Dorsolateral prefrontal cortex (tissue), 122 donors: ENCODE measurements at places on chromosomes 16 and 17. TPM values are rescaled to one million over a fixed set of nuclear protein-coding genes. Genes with fewer than 3 reads are reported as not detected.

DNA sequence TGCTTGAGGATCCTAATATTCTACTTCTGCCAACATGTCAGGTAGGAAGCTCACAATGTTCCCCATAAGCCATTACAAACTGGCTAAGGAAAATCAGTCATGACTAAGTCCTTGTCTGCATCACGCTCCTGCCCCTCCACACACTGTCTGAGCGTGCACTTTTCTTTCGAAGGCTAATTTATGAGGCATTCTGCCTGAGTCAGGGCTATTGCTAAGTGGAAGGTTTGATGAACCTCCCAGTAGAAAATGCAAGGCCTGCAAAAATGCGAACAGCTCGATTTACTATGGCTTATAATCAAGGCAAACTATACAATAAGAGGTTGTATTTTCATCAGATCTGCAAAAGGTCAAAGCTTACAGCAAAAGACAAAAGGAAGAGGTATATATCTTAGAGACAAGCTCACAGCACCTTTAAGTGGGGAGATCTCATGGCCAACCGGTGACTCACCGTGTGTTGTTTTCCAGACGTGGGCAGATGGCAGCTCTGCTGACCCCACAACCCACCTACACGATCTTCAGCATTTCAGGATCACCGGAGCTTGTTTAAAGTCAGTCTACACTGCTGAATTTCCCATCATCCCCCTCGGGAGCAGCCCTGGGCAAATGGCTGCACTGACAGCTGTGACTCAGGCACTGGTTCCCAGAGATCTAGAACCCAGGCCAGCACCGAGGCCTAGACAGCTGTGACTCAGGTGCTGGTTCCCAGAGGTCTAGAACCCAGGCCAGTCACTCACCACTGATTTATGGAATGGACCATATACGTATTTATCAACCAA lies 26.1 kb downstream of the MEAK7 start:
- DNase-seq: no peak

DNA sequence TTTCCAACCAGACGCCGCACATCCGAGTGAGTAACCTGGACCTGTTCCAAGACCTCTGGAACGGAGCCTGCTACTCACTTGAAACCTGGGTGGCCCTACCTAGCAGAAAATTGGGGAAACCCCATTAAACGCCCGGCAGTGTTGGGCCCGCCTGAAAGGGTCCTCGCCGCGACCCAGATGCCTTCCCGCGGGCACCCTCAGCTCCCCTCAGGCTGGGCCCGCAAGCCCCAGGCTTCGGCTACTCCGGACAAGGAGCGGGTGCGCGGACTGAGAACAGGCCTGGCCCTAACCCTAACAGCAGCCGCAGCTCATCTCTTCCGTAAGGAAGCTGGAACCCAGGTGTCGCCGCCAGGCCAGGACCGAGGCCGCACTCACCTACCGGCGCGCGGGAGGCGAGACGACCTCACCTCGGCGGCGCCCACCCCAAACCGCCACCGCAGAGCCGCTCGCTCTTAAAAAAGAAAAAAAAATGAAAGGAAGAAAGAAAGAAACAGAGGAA lies 344 bp downstream of the PSME3IP1 start:
- DNase-seq: peak; percentile 57

GRCh38 chr17:79747508-79748294 lies 17.0 kb downstream of the ENPP7 start:
- no peak for DNase-seq

DNA sequence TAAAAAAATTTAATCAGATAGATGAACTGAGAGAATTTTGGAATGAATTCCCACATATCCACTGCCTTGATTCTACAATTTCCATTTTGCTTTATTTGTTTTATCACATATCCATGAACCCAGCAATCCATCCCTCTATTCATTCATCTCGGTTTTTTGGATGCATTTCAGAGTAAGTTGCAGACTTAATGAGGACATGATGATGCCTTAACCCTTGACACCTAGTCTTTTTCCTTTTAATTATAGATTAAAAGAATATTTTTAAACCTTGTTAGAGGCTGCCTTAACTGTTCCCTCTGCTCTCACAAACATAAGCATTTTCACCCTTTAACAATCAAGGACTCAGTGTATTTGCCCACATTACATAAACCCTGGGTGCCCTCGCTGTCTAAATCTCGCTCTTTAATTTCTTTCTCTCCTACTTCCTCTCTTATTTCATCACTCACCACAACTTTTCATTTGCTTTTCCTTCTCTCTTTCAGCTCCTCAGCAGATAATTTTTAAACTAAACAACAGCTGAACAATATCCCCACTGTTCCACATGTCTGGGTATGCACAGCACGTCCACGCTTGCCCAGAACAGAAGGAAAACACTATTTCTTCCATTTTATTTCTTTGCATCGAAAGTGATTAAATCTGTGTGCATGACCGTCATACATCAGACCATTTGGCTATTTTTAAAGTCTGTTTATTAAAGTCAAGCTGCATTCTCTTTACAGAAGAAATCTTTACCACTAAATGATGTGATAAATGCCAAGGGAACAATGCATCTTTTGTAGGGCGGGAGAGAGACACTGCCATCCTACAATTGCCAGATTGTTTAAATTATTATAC lies 39.9 kb downstream of the IQCK start:
- DNase-seq: no peak

- DNase-seq: no peak
These were observed 25.3 kb downstream of the MBTPS1 start for GRCh38 chr16:84091460-84091859.

- DNase-seq: no peak
These were observed 13.6 kb downstream of the UBN1 start for GRCh38 chr16:4860727-4861342.

- peak; percentile 65 for DNase-seq
These were observed 951 bp upstream of the GPRC5C start for GRCh38 chr17:74430706-74431567.

DNA sequence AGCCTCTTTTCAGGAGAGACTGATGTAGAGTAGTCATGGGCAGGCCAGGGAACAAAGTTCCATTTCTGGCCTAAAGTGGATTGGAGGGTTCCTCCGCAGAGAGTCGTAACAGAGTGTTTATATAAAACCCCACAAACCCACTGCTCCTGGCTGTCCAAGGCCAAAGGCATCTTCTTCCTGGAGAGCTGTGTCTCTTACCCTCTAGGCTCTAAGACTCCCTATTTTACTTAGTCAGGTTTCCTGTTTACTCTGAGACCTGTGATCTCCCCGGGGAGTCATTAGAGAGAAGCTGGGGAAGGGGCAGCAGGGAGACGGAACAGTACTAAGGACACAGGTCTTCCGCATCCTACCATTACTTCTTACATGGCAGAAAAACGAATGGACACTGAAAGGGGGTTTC lies 69.5 kb downstream of the HIC1 start:
- no peak for DNase-seq

DNA sequence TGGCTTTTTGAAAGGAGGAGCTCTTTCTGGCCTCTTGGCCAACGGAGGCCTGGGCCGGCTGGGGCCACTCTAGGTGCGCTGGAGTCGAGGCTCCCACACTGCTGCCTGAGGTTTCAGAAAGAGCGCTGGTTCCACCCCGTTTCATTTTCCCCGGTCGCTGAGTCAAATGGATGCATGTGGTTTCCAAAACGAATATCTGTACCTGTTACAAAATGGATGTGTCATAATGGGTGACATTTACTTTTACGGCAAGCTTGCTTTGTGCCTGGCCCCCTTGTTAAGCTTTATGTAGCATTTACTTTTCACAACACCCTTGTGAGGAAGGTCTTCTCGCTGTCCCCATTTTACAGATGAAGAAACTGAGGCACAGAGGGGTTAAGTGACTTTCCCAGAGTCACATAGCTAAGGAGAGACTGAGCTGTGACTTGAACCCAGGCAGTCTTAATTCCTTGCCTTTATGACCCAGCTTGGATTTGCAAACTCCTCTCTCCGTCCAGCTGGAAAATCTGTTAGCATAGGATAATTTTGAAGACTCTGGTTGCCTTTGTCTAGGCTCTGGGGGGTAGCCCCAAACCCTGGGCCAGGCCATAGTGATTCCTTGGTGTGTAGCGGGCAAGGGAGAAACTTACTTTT lies 10.6 kb downstream of the KSR1 start:
- DNase-seq: no peak

GRCh38 chr17:57264776-57265175 lies 8.5 kb downstream of the MSI2 start:
- no peak for DNase-seq

- DNase-seq: no peak
These were observed 8.1 kb downstream of the HSF5 start for GRCh38 chr17:58480090-58480489.

GRCh38 chr17:82297280-82297713 lies 20.1 kb downstream of the CD7 start:
- peak; percentile 51 for DNase-seq

DNA sequence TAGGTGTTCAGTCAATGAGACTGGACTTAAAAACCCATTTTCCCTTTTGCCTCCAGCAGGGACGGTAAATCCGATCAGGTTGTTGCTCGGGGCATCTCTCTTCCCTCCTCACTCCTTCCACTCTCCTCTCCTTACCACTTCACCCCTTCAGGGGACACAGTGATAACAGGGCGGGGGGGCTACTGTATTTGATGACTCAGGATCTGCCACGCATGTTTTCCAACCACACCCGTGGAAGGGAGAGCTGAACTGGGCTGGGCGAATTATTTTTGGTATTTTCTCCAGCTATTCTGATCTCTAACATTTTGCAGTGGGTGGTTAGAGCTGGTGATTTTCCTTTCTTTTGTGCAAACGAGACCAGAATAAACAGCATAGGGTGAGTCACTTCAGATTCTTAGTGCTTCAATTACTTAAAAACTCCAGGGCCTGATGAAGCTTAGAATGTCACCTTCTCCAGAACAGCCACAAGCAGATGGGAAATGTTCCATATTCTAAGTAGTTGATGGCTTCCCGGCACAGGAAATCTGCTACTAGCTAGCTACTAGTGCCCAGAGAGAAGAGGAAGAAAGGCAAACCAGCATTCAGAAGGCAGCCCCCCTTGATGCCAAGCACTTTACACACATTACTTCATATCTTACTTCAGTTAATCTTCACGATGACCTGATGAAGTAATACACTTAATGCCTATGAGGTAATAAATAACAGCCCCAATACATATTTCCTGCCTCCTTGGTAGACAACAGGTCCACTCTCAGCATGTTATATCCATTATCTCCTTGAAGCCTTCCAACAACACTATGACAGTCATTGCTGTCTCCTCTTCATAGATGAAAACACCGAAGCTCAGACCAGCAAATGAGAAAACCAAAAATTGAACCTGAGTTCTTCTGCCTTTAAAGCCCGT lies 74.1 kb downstream of the ASIC2 start:
- no peak for DNase-seq

- no peak for DNase-seq
These were observed 76.4 kb upstream of the RCVRN start for GRCh38 chr17:9981344-9981915.

GRCh38 chr16:90037276-90037675 lies 18.0 kb upstream of the DBNDD1 start:
- no peak for DNase-seq

DNA sequence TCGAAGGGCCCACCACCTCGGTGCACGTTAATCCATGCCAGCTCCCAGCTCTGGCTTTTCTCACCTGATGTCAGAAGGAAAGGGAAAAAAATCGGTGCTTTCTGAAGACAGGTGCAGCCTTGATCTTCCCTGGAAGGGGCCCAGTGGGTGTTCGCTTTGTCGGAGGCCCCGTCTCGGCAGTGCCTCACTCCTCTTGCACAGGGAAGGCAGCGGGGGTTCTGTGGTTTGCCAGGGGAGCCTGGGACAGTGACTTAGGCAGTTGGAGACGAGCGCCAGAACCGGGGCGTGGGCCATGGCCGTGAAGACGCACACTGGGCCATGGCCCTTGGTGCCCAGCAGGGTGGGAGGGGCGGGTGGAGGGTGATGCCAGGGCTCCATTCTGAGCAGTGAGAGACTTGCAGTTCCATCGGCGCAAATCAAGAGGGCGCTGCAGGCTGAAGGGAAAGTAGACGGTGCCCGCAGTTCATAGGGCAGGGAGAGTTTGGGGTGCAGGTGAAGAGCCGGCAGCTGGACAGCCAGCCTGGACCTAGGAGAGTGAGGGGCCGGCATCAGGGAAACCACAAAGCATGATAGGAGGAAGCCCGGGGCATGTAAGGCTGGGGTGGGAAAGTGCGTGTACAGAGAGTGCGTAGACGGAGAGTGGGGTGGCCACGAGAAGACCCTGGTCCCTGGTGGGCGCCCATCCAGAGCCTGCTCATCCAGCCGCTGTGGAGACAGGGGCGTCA lies 101.3 kb upstream of the CHMP6 start:
- DNase-seq: no peak

GRCh38 chr17:36936455-36937000 lies 747 bp upstream of the LHX1 start:
- no peak for DNase-seq

- no peak for DNase-seq
These were observed 12.3 kb downstream of the CEP131 start for GRCh38 chr17:81210466-81210865.

DNA sequence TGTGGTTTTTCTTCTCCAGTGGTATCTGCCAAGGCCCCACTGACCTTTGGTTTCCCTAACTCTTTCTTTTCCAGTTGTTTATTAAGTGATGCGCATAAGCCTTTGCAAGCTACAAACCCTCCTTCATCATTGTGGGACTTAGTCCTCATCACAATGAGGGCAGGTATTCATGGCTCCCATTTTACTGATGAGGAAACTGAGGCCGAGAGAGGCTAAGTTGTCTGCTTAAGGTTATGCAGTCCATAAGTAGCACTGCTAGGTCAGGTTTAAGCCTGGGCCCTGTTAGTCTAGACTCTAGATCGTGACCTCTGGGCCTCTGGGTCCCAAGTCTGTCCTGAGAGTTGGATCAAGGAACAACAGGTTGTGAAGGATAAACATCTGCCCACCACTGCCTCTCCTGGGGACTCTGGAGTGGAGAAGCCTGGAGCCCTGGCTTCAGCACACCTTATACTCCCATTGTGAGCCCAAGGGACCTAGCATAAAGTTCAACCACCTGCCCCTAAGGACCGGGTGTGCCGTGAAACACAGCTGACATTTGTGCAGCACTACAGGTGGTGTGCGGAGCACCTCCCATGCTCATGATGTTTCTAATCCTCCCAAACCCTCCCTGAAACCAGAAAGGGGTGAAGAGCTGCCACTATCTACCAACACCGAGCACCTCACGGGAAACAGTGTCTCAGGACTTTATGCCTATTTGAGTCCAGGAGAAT lies 5.2 kb upstream of the KCNH6 start:
- no peak for DNase-seq

GRCh38 chr16:59611556-59611955 lies 877.4 kb upstream of the GOT2 start:
- DNase-seq: no peak

GRCh38 chr17:39939588-39940419 lies 12.3 kb downstream of the LRRC3C start:
- no peak for DNase-seq

Gene HSD11B2
- total RNA-seq: 7.3 TPM

Gene KRTAP2-4
- not detected for total RNA-seq

Gene PIK3R5
- 6.1 TPM for total RNA-seq

Gene DGKE
- 23.8 TPM for total RNA-seq

Gene PABPN1L
- total RNA-seq: 0.80 TPM

Gene IGFALS
- 0.50 TPM for total RNA-seq

Gene KCNAB3
- total RNA-seq: 19.4 TPM

Gene SYT17
- 21.1 TPM for total RNA-seq

Gene MMD
- total RNA-seq: 38.1 TPM

Gene TNP2
- total RNA-seq: not detected
